Hair follicle dermal papilla cell (primary cell): ENCODE measurements at places on chromosomes 16 and 17. TPM values are rescaled to one million over a fixed set of nuclear protein-coding genes. Genes with fewer than 3 reads are reported as not detected.

Gene TBC1D3
- not detected in 2 replicates for total RNA-seq

Gene ITGAD
- not detected in 2 replicates for total RNA-seq

Gene CENPT
- total RNA-seq, result 35.6 and 36.8 TPM in 2 replicates

Gene SLC47A1
- 4.3 and 5.2 TPM in 2 replicates for total RNA-seq

Gene DPEP1
- not detected in 2 replicates for total RNA-seq

Gene MYLK3
- 0.12 and 0.16 TPM in 2 replicates for total RNA-seq

Gene KREMEN2
- not detected in 2 replicates for total RNA-seq

Gene ZNF423
- 1.6 and 2.4 TPM in 2 replicates for total RNA-seq

Gene PERCC1
- not detected in 2 replicates for total RNA-seq

Gene PSMD7
- 53.2 and 61.7 TPM in 2 replicates for total RNA-seq

Gene TXNDC17
- total RNA-seq, result 41.7 and 50.0 TPM in 2 replicates

Gene SLFN14
- total RNA-seq, result not detected in 2 replicates

Gene HNF1B
- not detected in 2 replicates for total RNA-seq

Gene OR1E1
- not detected in 2 replicates for total RNA-seq

Gene INCA1
- total RNA-seq, result 0.32 and 0.85 TPM in 2 replicates

Gene NOTUM
- total RNA-seq, result not detected in 2 replicates

Gene KRT27
- total RNA-seq, result not detected in 2 replicates

Gene SLC16A6
- total RNA-seq, result 0.61 and 3.4 TPM in 2 replicates

Gene TBC1D3G
- not detected in 2 replicates for total RNA-seq
